ENCODE measurements at places on chromosomes 6 and 20.

DNA sequence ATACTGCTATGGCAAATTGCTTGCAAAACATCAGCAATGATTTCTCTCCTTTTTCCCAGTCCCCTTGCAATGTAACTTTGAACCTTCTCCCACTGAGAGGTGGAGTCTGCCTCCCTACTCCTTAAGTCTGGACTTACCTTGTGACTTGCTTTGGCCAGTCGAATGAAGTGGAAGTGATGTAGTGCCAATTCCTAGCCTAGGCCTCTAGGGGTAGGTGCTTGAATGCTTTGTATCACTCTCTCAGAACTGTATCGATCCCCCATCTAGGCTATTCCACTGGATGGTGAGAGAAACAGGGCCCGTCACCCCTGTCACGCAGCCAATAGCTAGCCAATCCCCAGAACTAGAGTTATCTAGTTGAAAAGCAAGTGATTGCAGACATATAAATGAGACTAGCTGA is 238.6 kb downstream of the BTBD3 start:
- DNase-seq, result no peak

- no peak for DNase-seq
Observed at GRCh38 chr6:32815115-32815514, 1.7 kb downstream of the HLA-DOB start.

DNA sequence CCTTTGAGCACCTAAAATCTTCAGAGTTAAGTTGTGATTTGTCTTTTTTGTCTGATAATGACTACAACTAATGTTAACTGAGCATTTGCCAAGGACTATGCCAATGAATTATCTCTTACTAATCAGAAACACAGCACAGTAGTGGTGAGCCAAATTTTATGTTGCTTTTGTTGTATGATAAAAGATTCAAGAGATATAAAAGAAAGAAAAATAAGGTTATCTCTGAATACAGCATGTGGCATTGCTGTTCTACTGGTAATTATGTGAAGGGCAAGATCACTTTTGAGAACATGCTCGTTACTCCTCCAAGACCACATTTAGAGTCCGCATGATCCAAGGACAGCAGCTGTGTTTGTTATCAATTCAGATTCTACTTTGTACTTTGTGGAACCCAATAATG is 133.4 kb upstream of the MYLIP start:
- no peak for DNase-seq

GRCh38 chr20:34013554-34013953 is 19.8 kb downstream of the RALY start:
- no peak for DNase-seq

DNA sequence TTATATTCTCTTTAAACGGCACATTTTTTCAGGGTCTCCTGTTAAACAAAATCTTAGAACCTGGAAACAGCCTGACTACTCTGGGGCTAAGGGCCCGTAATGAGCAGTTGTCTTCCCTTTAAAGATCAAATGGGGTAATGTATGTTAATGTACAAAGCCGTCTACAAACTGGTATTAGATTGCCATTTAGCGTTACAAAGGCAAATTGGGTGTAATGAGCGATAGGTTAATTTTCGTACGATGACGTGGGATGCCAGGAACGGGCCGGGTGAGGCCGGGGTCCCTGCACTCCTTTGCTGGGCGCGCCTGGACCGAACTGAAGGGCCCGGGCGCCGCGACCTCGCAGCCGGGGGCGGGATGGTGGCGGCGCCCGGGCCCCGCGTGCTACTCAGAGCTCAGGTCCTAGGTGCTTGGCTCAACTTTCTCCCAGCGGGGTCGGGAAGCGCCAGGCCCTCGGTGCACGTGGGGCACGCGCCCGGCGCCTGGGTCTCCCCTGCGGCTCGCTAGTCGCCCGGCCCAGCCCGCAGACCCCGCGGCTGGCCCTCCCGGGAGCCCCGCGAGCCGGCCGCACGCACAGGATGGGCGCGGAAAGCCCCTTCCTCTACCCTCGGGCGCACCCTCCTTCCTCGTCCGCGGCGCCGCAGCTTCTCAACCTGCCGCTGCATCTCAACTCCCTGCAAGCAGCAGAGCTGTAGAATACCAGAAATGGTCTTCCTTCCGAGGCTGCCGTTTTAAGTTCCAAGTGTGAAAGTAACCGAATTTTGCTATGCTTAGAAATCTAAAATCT is 5.9 kb downstream of the NKX2-4 start:
- no peak for DNase-seq

- DNase-seq, result no peak
Observed at GRCh38 chr6:34085453-34086170, 60.3 kb downstream of the GRM4 start.

- DNase-seq, result no peak
Observed at GRCh38 chr6:80338201-80338836, 231.8 kb downstream of the BCKDHB start.

DNA sequence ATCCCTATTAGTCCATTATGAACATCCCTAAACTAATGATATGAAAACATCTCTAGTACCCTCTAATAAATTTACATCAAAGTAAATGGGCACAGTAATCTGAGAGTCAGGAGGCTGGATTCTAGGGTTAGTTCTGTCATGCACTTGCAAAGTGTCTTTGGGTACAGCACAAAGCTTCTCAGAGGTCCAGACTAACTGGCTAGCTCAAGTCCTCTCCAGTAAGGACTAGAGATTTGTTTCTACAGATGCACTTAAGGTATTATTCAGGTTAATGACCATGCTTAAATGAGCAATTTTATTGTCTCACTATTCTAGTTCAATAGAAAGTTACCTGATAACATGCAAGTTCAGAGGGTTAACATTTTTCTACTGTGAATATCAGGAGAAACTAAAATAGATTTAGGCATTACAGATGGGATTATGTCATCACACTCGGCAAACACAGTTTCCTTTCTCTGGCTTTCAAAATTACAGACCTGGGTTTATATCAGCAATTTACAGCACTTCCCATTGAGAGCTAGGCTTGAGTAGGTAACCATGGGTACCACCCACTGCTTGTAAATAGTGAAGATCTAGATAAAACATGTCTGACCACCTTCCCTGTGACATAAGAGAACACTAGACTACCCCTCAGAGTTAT is 402.9 kb upstream of the RUNX2 start:
- DNase-seq, result no peak

- DNase-seq, result no peak
Observed at GRCh38 chr6:5121479-5121878, 36.3 kb downstream of the PPP1R3G start.

- no peak for DNase-seq
Observed at GRCh38 chr6:7115543-7116231, 7.9 kb downstream of the RREB1 start.

DNA sequence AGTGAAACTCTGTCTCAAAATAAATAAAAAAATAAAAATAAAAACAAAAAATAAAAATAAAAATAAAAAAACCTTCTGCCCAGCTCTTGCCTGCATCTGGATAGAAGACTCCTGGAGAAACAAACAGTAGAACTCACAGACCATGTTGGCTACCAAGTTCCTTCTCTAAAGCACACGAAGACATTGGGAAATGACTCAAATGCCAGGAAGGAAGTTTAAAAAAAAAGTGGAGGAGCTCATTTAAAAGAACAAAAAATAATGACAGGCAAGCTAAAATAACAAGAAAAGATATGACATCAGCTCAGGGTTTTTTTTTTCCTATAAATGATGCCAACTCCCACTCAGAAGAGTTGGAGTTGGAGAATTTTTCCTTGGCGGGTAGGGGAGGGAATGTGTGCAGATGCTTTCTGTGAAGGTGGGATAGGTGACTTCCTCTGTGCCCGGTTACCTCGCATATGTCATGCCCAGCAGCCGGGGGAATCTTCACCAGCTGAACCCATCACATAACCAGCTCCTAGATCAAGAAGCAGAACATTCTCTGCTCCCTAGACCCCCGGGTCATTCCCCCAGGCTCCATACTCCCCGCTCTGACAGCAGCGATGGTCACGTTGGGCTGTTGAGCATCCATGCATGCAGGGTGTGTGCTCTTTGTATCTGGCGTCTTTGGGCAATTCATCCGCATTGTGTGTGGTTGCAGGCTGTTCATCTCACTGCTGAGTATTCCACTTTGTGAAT is 17.3 kb upstream of the CD93 start:
- DNase-seq, result no peak

DNA sequence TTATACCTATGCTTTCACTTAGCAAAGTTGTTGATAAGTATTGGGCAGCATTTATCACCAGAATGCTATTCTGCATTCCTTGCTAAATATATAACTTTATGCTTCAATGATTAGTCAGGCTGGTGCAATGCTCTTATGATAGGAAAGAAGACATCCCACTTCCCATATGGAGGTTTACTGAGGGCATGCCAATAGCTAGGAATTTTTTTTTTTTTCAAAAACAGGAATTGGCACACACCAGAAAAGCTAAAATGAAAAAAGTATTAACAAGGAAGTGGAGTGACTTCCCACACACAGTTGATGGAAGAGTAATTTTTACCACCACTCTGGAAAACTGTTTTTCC is 90.8 kb downstream of the FRK start:
- DNase-seq, result no peak

GRCh38 chr6:43997345-43997677 is 129.9 kb downstream of the MRPL14 start:
- no peak for DNase-seq

DNA sequence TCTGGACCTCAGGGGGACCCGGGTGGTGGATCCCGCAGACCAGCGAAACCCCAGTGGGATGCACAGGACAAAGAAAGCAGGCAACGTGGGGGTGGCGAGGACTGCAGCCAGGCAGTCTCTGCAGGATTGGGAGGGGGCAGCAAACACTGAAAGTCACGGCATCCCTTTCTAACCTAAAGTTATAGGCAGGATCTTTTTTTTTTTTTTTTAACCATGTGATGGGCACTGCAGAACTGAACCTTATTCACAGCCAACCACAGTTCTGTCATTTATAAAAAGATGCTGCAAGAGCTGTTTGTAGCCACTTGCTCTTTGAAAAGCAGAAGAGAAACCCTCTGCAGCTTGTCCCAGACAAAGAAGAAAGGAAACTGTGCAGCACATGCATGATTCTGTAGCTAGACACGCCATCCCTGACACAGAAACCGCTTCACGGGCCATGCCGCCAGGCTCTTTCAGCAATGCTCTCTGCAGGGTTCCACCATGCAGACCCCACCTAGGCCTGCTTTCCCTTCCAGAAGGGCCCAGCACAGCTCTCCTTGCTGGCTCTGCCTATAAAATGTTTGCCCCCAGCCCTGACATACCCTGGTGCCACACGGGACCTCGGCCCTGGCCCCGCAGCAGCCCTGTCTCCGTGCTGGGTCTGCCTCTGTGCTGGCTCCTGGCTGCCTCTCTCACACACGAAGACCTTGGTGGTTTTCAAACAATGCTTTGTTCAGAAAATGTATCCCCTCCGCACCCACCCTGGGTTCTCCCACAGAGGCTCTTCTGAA is 70.8 kb downstream of the PYGB start:
- no peak for DNase-seq
